A549 treated with GW870086 at 1 μM for 4 hours (cell line): ENCODE measurements at places on chromosomes 12 and 14. TPM values are rescaled to one million over a fixed set of nuclear protein-coding genes. Genes with fewer than 3 reads are reported as not detected.

ATP2B1 gene
- total RNA-seq = 53.7 to 61.3 TPM (median 57.9 TPM) in 5 replicates

BRI3BP gene
- 17.1 to 21.9 TPM (median 20.0 TPM) in 5 replicates for total RNA-seq

GPR135 gene
- total RNA-seq = 0.64 to 1.3 TPM (median 0.89 TPM) in 5 replicates

CNTN1 gene
- total RNA-seq = 38.7 to 59.8 TPM (median 55.1 TPM) in 5 replicates

ENDOU gene
- total RNA-seq = not detected in 5 replicates

BHLHE41 gene
- 0.42 to 0.86 TPM (median 0.71 TPM) in 5 replicates for total RNA-seq

SRRM4 gene
- total RNA-seq = not detected in 5 replicates

TDRD9 gene
- 0.08 to 0.22 TPM (median 0.14 TPM) in 5 replicates for total RNA-seq

AKAP5 gene
- total RNA-seq = 0.30 to 0.50 TPM (median 0.37 TPM) in 5 replicates

ARHGEF25 gene
- total RNA-seq = 4.2 to 6.2 TPM (median 5.7 TPM) in 5 replicates

OR4K17 gene
- not detected in 5 replicates for total RNA-seq
